ENCODE measurements at places on chromosomes 6 and 20.

- no peak for DNase-seq
Measured at GRCh38 chr6:96059586-96059985, 43.8 kb downstream of the FUT9 start.

- DNase-seq = no peak
Measured at GRCh38 chr6:85157311-85157710, 292.6 kb upstream of the NT5E start.

DNA sequence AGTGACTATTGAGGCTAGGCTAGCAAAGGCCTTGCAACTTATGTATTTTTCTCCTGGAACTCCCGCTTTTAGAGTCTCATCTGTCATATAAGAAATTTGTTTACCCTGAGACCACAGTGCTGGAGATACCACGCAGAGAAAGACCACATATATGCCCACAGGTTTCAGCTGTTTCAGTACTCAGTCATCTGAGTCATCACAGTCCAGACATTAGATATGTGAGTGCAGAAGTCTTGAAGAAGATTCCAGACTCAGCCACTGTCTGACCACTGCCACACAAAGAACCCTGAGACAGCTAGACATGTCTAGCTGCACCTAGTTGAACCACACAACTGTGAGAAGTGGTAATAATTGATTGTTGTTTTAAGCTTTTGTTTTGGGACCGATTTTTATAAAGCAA lies 648.3 kb downstream of the EPM2A start:
- DNase-seq = no peak

DNA sequence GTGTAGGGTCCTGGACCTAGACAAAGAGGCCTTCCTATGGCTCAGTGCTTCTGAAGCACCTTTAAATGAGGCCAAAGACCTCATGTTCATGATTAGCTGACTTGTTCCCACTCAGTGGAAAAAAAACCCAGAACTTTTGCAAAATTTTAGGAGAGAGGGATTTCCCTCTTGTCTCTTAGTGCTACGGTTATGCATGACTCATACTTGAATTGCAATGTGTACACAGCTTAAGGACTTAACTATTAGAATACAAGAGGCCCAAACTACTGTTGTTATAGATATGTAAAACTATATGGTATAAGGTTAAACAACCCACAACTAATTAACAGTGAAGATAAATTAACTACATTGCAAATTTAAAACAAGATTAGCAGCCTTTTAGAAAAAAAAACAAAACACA lies 32.3 kb upstream of the HLA-A start:
- no peak for DNase-seq

GRCh38 chr6:127514773-127515227 lies 4.3 kb downstream of the MTCL3 start:
- DNase-seq = no peak

DNA sequence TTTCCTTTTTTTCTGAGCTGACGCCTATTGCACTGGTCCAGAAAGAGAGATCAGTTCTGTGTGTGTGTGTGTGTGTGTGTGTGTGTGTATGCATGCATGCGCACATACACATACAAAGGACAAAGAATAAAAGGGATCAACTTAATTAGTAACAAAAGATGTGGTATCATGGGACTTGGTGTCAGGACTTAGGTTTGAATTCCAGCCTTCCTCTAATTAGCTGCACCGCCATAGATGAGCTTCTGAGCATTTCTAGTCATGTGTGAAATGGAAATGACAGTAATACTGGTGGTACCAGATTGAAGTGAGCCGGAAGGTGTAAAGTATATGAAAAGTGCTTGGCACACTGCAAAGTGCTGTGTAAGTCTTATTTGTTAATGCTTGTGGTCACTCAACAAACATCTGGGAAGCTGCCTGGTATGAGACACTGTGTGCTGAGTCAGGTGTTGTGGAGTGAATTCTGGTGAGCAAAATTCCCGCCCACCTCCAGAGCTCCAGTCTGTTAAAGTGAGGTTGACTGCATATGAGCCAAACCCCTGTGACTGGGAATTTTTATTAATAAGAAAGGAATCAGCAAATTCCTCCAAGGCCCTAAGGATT lies 12.4 kb downstream of the DAAM2 start:
- no peak for DNase-seq

DNA sequence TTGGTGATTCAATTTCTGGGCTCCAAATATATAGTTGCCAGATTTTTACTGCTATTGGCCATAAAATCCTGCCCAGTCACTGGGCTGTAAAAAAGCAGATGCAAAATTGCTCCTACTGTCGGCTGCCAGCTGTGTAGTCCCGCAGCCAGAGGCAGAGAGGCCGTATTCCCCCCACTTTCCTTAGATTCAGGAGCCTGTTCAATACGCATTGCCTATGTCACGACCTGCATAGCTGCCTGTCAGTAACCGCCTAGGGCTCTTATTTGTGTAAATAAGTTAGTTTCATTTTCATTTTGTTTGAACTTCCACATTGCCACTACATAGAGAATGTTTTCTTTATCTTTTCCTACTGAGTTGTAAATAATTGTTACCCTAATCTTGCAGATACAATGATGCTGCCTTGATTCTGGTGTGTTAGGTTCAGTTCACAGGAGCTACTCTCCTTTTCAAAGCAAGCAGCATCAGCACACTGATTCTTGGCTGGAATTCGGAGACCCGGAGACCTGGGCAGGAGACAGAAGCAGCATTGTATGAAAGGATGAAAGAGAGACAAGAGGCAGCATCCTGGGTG lies 46.0 kb upstream of the UST start:
- DNase-seq = no peak

DNA sequence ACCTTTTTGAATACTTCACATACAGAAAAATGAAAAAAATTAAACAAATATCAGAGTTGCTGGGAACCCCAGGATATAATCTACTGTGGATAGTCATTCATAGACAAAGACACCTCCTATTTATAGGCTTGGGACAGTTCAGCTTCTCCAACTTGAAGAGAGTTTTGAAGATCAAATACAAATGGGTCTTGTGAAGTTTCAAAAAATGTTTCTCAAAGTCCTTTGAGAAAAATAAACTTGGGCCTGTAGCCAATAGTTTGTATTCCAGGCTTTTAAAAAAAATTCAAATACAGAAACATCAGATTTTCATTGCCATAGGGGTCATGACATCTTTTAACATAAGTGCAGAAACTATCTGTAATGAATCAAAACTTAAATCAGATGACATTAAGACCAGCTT lies 334.8 kb downstream of the LAMA2 start:
- DNase-seq = no peak

DNA sequence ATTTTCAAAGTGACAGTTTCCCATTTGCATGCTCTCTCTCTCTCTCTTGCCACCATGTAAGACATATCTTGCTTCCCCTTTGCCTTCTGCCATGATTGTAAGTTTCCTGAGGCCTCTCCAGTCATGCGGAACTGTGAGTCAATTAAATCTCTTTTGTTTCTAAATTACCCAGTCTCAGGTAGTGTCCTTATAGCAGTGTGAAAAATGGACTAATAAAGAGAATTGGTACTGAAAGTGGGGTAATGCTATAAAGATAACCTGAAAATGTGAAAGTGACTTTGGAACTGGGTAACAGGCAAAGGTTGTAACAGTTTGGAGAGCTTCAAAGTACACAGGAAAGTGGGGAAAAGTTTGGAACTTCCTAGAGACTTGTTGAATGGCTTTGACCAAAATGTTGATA lies 389.8 kb downstream of the GRIK2 start:
- DNase-seq = no peak

DNA sequence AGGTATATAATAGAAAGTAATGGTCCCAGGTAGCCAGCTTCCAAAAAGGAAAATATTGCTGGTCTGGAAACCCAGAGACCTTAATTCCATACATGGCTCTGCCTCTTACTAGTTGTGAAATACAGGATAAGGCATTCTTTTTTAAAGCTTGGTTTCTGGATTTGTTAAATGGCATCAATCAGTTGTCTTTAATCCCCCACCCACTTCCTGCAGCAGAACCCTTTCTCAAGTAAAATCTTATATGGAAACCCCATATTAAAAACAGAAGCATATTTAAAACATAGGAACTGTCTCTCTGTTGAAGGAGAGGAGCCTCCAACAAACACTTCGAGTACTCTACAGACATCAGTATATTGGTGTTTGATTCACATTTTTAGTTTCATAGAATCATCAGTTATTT lies 6.2 kb upstream of the LCA5 start:
- DNase-seq = no peak

GRCh38 chr20:45538209-45538799 lies 978 bp downstream of the WFDC6 start:
- no peak for DNase-seq

DNA sequence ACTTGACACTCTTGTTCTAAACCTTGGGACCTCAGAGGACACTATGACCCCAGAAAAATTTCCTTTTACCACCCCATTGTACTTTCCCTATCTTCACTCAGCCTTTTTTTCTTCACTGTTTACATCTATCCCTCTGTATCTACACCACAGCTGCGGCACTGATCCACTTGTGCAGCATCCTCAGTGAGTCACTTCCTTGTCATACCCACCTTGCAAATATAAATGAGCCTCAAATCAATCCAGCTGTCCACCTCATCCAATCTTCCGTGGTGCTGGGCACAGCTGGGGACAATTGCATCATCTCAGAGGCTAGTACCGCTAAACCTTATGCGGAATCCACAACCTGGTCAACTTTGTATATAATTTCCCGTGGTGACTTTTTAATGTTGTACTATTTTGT lies 710.5 kb downstream of the QKI start:
- no peak for DNase-seq

DNA sequence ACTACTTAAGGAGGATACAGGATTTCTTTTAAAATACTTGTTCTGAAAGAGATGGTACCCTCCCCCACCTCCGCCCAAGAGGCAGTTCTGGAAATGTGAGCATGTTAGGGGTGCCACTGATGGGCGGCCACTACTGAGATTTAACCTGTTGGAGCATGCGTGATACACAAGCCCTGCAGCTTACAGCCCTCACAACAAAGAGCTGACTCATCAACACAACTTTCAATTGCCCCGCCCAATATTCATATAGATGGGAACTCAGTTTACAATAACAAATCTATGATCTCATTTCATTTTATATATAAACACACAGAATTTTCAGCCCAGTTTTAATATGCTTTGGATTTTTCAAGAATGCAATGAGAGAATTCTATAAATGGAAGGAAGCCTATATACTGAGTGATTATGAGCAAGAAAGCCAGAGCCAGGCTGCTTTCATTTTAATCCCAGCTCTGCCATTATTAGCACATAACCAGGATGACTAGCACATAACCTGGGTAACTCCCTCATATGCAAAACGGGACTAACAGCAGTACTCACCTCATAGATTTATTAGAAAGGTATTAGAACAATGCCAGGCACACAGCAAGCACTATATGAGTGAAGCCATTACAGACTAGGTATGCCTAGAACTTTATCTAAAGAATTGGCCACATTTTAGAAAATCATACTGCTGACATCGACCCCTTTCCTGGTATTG lies 45.6 kb upstream of the IPCEF1 start:
- peak; percentile 52 for DNase-seq

- no peak for DNase-seq
Measured at GRCh38 chr20:44979090-44979621, 12.8 kb downstream of the STK4 start.

- no peak for DNase-seq
Measured at GRCh38 chr6:117169781-117170281, 95.5 kb upstream of the VGLL2 start.

- no peak for DNase-seq
Measured at GRCh38 chr20:2357114-2357513, 23.6 kb upstream of the TGM6 start.

- no peak for DNase-seq
Measured at GRCh38 chr20:38842026-38842425, 36.5 kb downstream of the PPP1R16B start.

- DNase-seq = no peak
Measured at GRCh38 chr6:67642582-67642981, 992.5 kb upstream of the ADGRB3 start.
